ENCODE measurements at places on chromosomes 12 and 14.

GRCh38 chr12:130334937-130335336, 2.8 kb upstream of the PIWIL1 start:
- peak; percentile 26 for DNase-seq
- no peaks in the 10 kb centered on the region for H3K36me3 ChIP-seq
- no peaks in the 10 kb centered on the region for H3K4me1 ChIP-seq
- H3K27ac ChIP-seq = no peak overlapping the region
- H3K27me3 ChIP-seq = peaks cover 12% of the 10 kb centered on the region

- DNase-seq = no peak
- no peaks in the 10 kb centered on the region for H3K27me3 ChIP-seq
- H3K4me3 ChIP-seq = no peak overlapping the region
- H3K27ac ChIP-seq = no peak overlapping the region
- no peaks in the 10 kb centered on the region for H3K4me1 ChIP-seq
- no peaks in the 10 kb centered on the region for H3K36me3 ChIP-seq
Observed at GRCh38 chr14:22622255-22622654, 21.9 kb downstream of the OR6J1 start.

DNA sequence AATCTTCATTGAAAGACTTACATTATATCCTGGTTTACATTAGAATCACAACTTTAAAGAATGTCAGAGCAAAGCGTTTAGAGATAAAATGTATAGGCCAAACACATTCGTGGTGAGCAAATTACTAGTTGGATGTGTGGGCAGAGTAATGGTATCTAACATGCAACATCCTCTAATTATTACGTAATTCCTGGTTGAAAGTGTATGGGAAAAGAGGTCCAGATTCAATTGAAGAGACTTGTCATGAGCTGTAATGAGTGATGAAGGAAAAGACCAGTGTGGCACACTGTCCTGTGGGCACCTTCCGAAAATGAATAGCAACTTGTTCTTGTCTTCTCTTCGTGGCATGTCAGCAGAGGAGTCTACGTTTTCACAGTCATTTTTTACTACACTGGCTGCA, 192.8 kb downstream of the LRIG3 start:
- H3K4me1 ChIP-seq = no peaks in the 10 kb centered on the region
- H3K4me3 ChIP-seq = no peak overlapping the region
- DNase-seq = no peak
- H3K27me3 ChIP-seq = no peaks in the 10 kb centered on the region

GRCh38 chr12:94997061-94997460, 6.4 kb downstream of the NDUFA12 start:
- H3K36me3 ChIP-seq = peaks cover 6% of the 10 kb centered on the region
- H3K27ac ChIP-seq = no peak overlapping the region
- no peak overlapping the region for H3K4me3 ChIP-seq
- H3K27me3 ChIP-seq = no peaks in the 10 kb centered on the region

GRCh38 chr12:30836656-30837445, 82.1 kb upstream of the CAPRIN2 start:
- H3K4me3 ChIP-seq = no peak overlapping the region
- no peaks in the 10 kb centered on the region for H3K4me1 ChIP-seq
- H3K27ac ChIP-seq = no peak overlapping the region
- H3K36me3 ChIP-seq = no peaks in the 10 kb centered on the region

- no peaks in the 10 kb centered on the region for H3K4me1 ChIP-seq
- no peak for DNase-seq
- no peaks in the 10 kb centered on the region for H3K27me3 ChIP-seq
- H3K36me3 ChIP-seq = no peaks in the 10 kb centered on the region
- no peak overlapping the region for H3K4me3 ChIP-seq
- no peak overlapping the region for H3K27ac ChIP-seq
Observed at GRCh38 chr14:77189479-77189878, 7.9 kb downstream of the TMEM63C start.

- no peak overlapping the region for H3K4me3 ChIP-seq
- no peaks in the 10 kb centered on the region for H3K4me1 ChIP-seq
- H3K27me3 ChIP-seq = peaks cover 2% of the 10 kb centered on the region
- H3K36me3 ChIP-seq = no peaks in the 10 kb centered on the region
- no peak for DNase-seq
- H3K27ac ChIP-seq = no peak overlapping the region
Observed at GRCh38 chr12:16599081-16599480, 6.9 kb downstream of the LMO3 start.

DNA sequence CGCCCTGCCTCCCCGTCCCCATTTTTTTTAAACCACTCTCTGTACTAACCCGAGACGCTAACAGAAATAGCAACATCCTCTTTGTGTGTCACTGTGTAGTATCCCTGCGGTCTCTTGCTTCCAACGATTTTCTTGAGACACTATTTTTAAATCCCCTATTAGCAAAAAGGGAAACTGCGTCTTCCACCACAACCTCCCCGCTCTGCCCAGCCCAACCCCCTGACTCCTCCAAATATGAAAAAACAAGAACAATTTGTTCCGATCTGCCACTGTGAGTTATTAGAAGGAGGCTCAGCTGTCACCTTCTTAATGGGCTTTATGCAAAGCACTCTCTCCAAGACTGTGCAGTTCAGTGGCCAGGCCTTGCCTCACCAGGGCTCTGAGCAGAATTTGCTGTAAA, 76.3 kb downstream of the MAP1LC3B2 start:
- H3K27me3 ChIP-seq = no peaks in the 10 kb centered on the region
- no peak for DNase-seq
- H3K4me1 ChIP-seq = no peaks in the 10 kb centered on the region
- no peak overlapping the region for H3K27ac ChIP-seq
- no peaks in the 10 kb centered on the region for H3K36me3 ChIP-seq
- H3K4me3 ChIP-seq = no peak overlapping the region

DNA sequence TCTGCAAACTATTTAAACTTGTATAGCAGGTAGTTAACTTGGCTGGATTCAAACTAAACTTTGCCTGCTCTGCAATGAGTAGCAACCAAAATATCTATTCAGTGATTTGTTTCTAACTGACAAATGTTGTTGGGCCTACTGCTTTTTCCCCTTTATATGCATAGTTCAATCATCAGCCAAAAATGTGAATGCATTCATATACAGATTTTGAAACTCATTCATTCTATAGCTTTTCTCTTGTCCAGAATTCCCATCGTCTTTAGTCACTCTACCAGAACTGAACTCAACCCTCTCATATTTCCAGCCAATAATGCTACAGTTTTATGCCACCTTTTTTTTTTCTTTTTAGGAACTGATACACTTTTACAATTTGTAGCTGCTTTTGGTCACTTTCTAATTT, 599.8 kb downstream of the RPL10L start:
- no peaks in the 10 kb centered on the region for H3K27me3 ChIP-seq
- DNase-seq = no peak
- no peaks in the 10 kb centered on the region for H3K36me3 ChIP-seq
- no peak overlapping the region for H3K27ac ChIP-seq
- H3K4me3 ChIP-seq = no peak overlapping the region

GRCh38 chr12:252636-253035, 10.0 kb downstream of the SLC6A13 start:
- peak overlapping the region; percentile 54 for H3K27ac ChIP-seq
- H3K4me1 ChIP-seq = peaks cover 16% of the 10 kb centered on the region
- H3K36me3 ChIP-seq = peaks cover 7% of the 10 kb centered on the region
- no peak overlapping the region for H3K4me3 ChIP-seq

- no peaks in the 10 kb centered on the region for H3K27me3 ChIP-seq
- H3K4me3 ChIP-seq = no peak overlapping the region
- H3K27ac ChIP-seq = no peak overlapping the region
- H3K36me3 ChIP-seq = no peaks in the 10 kb centered on the region
- no peak for DNase-seq
Observed at GRCh38 chr12:93107514-93108312, 178.6 kb upstream of the EEA1 start.

GRCh38 chr12:23987046-23987445, 37.6 kb upstream of the SOX5 start:
- H3K27me3 ChIP-seq = no peaks in the 10 kb centered on the region
- no peaks in the 10 kb centered on the region for H3K36me3 ChIP-seq
- no peak overlapping the region for H3K4me3 ChIP-seq
- DNase-seq = no peak
- H3K4me1 ChIP-seq = no peaks in the 10 kb centered on the region

GRCh38 chr12:114868995-114869834, 185.2 kb upstream of the TBX3 start:
- no peaks in the 10 kb centered on the region for H3K36me3 ChIP-seq
- H3K4me1 ChIP-seq = no peaks in the 10 kb centered on the region
- no peak overlapping the region for H3K27ac ChIP-seq
- H3K27me3 ChIP-seq = no peaks in the 10 kb centered on the region
- H3K4me3 ChIP-seq = no peak overlapping the region
- peak; percentile 47 for DNase-seq

DNA sequence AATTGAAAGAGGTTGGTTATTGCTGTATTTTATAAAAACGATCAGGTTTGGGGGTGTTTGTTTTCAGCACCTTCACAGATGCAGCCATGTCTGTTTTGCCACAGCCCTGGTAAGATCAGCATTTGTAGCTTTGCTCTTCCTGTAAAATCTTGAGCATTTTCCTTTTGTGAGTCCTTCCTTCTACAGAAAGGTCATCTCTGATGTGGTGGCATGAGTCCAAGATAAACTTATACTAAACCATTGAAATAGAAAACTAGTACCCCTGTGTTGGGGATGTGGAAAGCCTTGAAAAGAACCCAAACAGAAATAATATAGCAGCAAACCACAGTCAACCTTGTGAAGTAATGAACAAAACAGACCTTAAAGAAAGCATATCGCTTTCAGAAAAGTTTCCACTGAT, 85.5 kb downstream of the TGFB3 start:
- no peak overlapping the region for H3K4me3 ChIP-seq
- no peaks in the 10 kb centered on the region for H3K36me3 ChIP-seq

DNA sequence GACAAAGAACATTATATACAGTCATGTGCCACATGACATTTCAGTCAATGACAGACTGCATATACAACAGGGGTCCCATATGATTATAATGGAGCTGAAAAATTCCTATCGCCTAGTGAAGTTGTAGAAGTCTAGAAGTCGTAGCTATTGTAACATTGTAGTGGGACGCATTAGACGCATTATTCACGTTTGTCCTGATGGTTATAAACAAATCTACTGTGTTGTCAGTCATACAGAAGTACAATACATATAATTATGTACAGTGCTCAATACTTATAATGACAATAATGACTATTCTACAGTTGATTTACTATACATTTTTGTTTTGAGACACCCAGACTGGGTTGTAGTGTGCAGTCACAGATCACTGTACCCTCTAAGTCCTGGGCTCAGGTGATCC, 64.1 kb upstream of the AP4S1 start:
- H3K27me3 ChIP-seq = no peaks in the 10 kb centered on the region
- no peak overlapping the region for H3K27ac ChIP-seq
- peaks cover 3% of the 10 kb centered on the region for H3K4me1 ChIP-seq

DNA sequence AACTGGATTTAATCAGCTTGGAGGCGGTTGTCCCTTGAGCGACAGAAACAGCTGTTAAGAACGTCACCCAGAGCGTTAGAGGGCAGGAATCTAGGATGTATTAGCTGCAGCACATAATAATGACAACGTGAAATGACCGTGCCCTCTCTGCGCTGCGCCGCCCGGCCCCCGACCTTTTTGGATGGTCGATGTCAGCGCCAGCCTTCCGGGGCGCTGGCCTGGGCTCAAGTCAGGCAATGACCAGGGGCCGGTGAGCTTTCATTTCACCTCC, 427 bp upstream of the TMEM120B start:
- no peaks in the 10 kb centered on the region for H3K36me3 ChIP-seq
- peak; percentile 69 for DNase-seq
- peak overlapping the region; percentile 80 for H3K4me3 ChIP-seq
- peaks cover 6% of the 10 kb centered on the region for H3K4me1 ChIP-seq
- H3K27ac ChIP-seq = peak overlapping the region; percentile 91

- H3K4me1 ChIP-seq = no peaks in the 10 kb centered on the region
- no peak overlapping the region for H3K27ac ChIP-seq
- no peak overlapping the region for H3K4me3 ChIP-seq
- no peak for DNase-seq
- no peaks in the 10 kb centered on the region for H3K36me3 ChIP-seq
- no peaks in the 10 kb centered on the region for H3K27me3 ChIP-seq
Observed at GRCh38 chr12:93089805-93090569, 160.9 kb upstream of the EEA1 start.

- H3K27me3 ChIP-seq = no peaks in the 10 kb centered on the region
- no peaks in the 10 kb centered on the region for H3K36me3 ChIP-seq
- H3K27ac ChIP-seq = no peak overlapping the region
- H3K4me3 ChIP-seq = no peak overlapping the region
- DNase-seq = no peak
Observed at GRCh38 chr12:17142856-17143255, 536.9 kb upstream of the LMO3 start.

DNA sequence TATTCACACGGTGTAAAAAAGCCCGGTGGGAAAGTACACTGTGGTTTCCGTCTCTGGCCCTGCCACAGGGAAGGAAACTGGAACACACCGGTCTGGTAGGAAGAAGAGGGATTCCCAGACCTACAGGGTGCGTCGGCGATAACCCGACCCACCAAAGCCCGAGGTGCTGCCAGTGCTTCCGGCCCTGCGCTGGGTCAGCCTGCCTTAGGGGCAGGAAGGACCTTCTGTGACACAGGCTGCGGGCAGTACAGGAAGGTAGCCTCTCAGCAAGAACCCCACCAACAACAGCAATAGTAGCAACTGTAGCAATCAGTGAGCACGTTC, 169.5 kb upstream of the FKBP4 start:
- H3K4me1 ChIP-seq = no peaks in the 10 kb centered on the region
- H3K27me3 ChIP-seq = no peaks in the 10 kb centered on the region
- DNase-seq = no peak

DNA sequence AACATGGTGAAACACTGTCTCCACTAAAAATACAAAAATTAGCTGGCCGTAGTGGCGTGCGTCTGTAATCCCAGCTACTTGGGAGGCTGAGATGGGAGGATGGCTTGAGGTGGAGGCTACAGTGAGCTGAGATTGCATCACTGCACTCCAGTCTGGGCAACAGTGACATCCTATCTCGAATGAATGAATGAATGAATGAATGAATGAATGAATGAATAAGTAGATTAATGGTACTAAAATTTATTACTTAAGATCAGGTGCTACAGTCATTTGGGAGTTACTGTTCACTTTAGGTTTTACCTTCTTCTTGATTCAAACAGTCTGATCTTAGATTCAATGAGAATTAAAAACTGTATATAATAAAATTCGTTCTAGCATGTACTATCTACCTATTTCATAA, 31.6 kb upstream of the WDR89 start:
- no peak for DNase-seq
- H3K4me3 ChIP-seq = no peak overlapping the region
- H3K36me3 ChIP-seq = no peaks in the 10 kb centered on the region
- H3K27ac ChIP-seq = peak overlapping the region; percentile 81
- H3K4me1 ChIP-seq = no peaks in the 10 kb centered on the region

DNA sequence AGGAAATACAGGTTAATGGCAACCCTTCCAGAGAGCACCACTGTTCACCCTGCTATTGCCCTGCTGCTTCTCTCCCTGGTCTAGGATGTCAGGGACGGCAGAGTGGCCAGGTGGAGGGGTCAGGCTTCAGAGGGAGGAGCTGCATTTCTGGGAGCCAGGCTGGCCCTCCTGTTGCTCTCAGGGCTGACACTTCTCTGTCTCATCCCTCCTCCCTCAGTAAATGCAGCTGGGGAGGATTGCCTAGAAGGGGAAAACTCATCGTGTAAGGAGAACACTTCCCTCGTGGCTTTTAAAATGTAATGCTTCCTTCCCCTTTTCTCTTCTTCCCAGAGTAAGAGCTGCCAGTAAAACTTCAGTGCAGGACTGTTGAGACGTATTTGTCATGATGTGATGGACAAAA, 20.8 kb downstream of the SUSD6 start:
- no peaks in the 10 kb centered on the region for H3K36me3 ChIP-seq
- no peaks in the 10 kb centered on the region for H3K27me3 ChIP-seq
- no peak for DNase-seq
- peaks cover 7% of the 10 kb centered on the region for H3K4me1 ChIP-seq

GRCh38 chr12:52033446-52034140, 17.6 kb upstream of the NR4A1 start:
- no peaks in the 10 kb centered on the region for H3K36me3 ChIP-seq
- no peaks in the 10 kb centered on the region for H3K27me3 ChIP-seq
- H3K27ac ChIP-seq = peak overlapping the region; percentile 92
